ENCODE measurements at places on chromosomes 6 and 20. TPM values are rescaled to one million over a fixed set of nuclear protein-coding genes. Genes with fewer than 3 reads are reported as not detected.

Gene HLA-DRB1
- 0.21 TPM for polyA plus RNA-seq

Gene NDRG3
- 23.3 TPM for polyA plus RNA-seq

Gene TGM2
- 254 TPM for polyA plus RNA-seq

Gene PSMA7
- polyA plus RNA-seq = 488 TPM

Gene EYS
- polyA plus RNA-seq = 0.10 TPM

Gene MATN4
- polyA plus RNA-seq = not detected

Gene BHLHE23
- polyA plus RNA-seq = not detected

Gene KIF25
- polyA plus RNA-seq = not detected

Gene DEF6
- polyA plus RNA-seq = 1.3 TPM

Gene HFE
- polyA plus RNA-seq = 8.6 TPM
